ENCODE measurements at places on chromosomes 3 and 15. TPM values are rescaled to one million over a fixed set of nuclear protein-coding genes. Genes with fewer than 3 reads are reported as not detected.

The SLC28A1 gene
- not detected for total RNA-seq

DNA sequence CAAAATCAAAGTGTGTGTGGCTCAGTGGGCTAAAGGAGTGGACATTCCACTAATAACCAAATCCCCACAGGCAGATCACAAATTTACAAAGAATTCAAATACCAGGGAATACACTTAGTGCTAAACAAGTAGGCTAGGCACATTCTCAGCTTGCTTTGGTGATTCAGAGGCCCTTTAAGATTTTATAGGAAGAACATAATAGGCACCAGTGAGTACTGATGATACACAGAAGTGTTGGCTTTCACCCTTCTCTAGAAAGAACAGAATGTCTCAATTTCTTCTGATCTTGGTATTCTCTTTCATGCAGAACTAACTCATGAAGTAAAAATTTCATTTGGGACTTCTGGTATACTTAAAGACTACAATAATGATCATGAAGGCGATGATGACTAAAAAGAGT is 55.0 kb downstream of the POLR2M start:
- DNase-seq: no peak

- DNase-seq: no peak
Observed at GRCh38 chr3:171841620-171842000, 1.5 kb upstream of the TMEM212 start.

The BFSP2 gene
- not detected for total RNA-seq

The C2CD4A gene
- total RNA-seq: not detected

GRCh38 chr15:76503804-76504203 is 167.2 kb downstream of the ISL2 start:
- no peak for DNase-seq

The HOMER2 gene
- 18.7 TPM for total RNA-seq

The EPHA6 gene
- total RNA-seq: 0.96 TPM

- DNase-seq: no peak
Observed at GRCh38 chr3:42023380-42023779, 61.5 kb upstream of the ULK4 start.

GRCh38 chr3:47731061-47731460 is 50.6 kb downstream of the SMARCC1 start:
- no peak for DNase-seq

GRCh38 chr15:86445579-86446252 is 366.0 kb downstream of the AGBL1 start:
- DNase-seq: no peak

DNA sequence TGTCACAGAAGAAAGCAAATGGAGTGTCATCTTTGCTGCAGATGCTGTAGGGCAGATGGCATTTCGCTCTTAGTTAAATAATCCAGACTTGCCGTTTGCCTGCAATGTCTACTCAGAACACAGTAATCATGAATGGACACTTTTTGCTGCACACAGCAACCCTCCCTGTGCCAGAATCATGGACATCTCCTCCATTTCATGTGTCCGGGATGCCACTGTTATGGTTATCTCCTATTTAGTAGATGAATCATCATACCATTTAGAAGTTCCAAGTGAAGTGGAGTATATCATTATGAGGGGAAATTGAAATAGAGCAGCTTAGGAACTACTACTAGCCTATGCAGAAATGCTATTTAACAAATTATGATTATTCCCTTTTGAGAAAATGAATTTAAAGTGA is 118.5 kb downstream of the DUT start:
- DNase-seq: no peak

- no peak for DNase-seq
Observed at GRCh38 chr3:130462089-130462488, 54.9 kb upstream of the COL6A6 start.

DNA sequence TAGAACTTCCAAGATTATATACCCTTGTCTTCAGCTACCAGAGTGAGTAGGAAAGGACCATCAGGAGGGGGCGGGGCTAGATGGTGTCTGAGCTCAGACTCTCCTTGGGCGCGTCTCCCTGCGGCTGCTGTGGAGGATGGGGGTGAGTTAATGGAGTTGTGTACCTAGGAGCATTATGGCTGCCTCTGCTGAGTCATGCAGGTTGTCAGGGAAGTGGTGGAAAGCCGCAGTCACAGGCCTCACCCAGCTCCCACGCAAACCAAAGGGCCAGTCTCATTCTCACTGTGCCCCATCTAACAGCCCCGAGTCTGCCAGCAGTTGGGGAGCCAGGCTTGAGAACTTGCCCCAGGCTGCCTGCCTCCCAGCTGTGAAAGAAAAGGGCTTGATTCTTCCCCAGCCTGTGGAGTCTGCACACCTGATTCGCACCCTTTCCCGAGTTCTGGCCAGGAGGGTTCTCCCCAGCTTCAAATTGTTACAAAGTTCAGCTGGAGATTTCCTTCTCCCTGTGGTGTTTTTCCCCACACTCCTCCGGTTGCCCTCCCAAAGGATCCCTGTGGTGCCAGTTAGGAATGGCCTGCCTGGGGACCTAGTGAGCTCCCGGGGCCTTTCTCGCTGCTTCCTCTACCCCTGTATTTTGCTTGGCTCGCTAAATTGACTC is 143.3 kb downstream of the HCN4 start:
- DNase-seq: no peak

GRCh38 chr3:171840445-171840810 is 2.7 kb upstream of the TMEM212 start:
- DNase-seq: no peak

- no peak for DNase-seq
Observed at GRCh38 chr3:10338591-10339353, 17.9 kb upstream of the SEC13 start.

GRCh38 chr3:52495777-52496602 is 852 bp downstream of the STAB1 start:
- no peak for DNase-seq

DNA sequence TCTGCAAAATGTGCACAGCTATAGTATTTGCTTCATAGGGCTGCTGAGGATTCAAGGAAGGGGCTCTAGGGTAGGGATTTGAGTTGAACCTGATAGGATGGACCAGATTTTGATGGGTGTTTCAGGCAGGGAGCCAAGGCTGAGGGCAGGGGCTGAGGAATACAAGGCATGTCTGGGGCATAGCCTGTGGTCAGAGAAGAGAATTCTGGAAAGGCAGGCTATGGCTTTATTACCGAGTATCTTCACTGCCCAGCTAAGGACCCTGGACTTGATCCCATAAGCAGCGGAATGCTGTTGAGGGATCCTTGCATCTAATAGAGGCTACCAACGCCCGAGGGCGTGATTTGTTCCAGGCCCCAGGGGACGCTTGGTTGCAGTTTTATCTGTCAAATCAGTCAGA is 193.0 kb upstream of the TLE3 start:
- no peak for DNase-seq
